ENCODE measurements at places on chromosomes 7 and 10.

DNA sequence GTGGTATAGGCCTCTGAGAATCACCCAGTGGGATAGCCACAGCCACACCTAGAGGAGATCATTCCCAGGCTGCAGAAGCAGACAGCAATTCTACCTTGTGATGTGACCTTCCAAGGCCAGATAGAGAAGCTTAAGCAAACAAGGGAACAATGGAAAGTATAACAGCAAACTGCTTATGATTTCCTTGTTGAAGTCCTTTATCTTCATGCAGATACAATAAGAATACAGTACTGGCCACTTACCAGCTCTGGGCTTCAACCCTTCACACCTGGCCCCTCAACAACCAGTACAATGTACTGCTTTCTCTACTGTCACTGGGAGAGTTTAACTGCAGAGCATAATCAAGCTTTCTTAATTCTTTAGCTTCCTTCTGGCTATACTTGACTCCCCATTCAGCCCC is 22.6 kb upstream of the DDX50 start:
- DNase-seq = no peak

- no peak for DNase-seq
These were observed 163.0 kb downstream of the DNAJB6 start for GRCh38 chr7:157499835-157500153.

DNA sequence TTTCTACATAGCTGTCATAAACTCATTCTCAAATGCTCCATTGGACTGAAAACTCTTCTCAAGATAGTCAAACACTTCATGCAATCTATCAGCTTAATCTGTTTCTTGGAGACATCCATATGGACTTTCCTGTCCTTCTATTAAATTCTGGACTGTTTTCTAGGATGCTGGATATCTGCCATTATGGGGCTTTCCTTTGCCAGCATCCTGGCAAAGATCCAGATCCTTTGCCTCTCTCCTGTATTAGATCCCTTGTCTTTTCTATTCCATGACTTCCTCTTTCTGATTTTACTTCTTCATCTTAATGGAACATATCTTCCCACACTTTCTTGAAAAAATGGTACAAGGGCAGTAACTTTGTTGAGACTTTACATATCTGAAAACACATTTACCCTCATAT is 35.9 kb upstream of the SKAP2 start:
- DNase-seq = no peak

- DNase-seq = no peak
These were observed 116.2 kb downstream of the CDH23 start for GRCh38 chr10:71512761-71513539.

DNA sequence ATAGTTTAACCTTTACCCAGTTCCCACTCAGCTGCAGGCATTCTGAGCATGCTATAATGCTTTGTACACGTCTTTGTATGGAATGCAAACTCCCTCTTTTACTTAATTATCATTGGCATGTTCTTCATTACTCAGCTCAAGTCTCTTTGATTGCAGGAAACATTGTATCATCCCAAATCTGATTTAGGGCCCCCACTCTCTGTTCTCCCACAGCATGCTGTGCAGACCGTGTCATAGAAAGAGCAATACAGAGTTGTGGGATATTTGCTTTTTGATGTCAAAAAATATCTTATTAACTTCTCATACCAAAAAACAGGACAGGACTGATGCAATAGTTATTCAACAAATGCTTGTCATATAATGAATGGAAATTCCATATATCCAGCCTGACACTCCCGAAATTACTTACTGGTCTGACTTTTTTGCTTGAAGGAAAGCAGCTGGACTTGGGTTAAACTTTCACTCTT is 1081.5 kb upstream of the C7orf33 start:
- no peak for DNase-seq

DNA sequence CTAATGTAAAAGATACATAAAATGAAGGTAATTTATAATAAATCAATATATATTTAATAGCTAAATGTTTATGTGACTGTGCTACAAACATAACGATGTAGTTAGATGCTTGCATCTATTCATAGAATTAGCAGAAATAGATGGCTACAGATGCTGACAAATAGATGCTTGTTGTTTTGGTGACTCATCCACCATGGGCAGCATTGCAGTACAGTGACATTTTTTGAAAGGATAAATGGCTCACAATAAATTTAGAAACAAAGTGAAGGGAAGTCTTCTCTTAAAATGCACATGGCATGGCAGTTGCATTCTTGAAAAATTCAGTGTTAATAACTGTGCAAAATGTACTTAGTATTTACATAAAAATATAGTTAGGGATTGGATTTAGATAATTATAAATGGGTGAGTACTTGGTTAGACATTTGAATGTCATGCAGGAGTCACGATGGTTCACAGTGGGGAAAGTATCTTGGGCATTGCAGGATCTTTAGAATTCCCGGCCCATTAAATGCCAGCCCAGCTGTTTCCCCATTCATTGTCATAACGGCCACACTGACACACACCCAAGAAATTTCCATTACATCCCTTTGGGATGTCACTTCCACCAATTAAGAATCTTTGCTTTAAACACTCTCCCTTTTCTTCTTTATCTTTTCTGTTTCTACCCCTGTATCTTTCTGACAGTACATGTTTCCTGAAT is 564.1 kb downstream of the ATRNL1 start:
- no peak for DNase-seq

- DNase-seq = no peak
These were observed 53.1 kb downstream of the PRF1 start for GRCh38 chr10:70549351-70549961.

GRCh38 chr10:133067149-133068105 is 20.3 kb upstream of the ADGRA1 start:
- no peak for DNase-seq
